Lung (tissue), 17 donors: ENCODE measurements at places on chromosomes 13 and 19. TPM values are rescaled to one million over a fixed set of nuclear protein-coding genes. Genes with fewer than 3 reads are reported as not detected.

GRCh38 chr13:72205773-72206172 lies 338.8 kb upstream of the DACH1 start:
- no peak for DNase-seq

GRCh38 chr19:39737891-39738290 lies at the start of gene CLC:
Gene CLC (minus strand): TSS chr19:39738029. CDS start chr19:39737952, 77 bp downstream.
- DNase-seq = no peak

GRCh38 chr13:26749285-26749684 lies 11.3 kb downstream of the GPR12 start:
- no peak for DNase-seq

GRCh38 chr19:34452723-34453122 lies 24.5 kb downstream of the UBA2 start:
- DNase-seq = no peak

IL11 gene
- 0.74 TPM for total RNA-seq

DACH1 gene
- 5.4 TPM for total RNA-seq

B3GLCT gene
- total RNA-seq = 3.6 TPM
